ENCODE measurements at places on chromosomes 5 and 9.

DNA sequence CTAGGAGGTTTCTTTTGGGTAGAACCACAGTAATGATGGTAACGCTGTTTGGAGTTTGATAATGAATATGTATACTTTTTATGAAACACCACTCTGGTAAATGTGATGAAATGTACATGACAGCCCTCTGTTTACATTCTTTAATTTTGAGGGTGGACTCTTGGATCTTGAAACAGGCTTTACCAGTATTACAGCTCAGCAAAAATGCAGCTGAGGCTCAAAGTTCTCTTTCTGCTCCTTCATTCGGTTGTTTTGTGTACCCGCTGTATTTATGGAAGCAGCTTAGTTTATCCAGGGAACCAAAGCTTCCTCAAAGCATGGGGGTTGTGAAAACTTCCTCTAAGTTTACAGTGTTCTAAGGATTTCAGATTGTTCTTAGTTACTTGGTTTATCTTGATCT lies 11.1 kb downstream of the GAPVD1 start:
- no peak for DNase-seq

- DNase-seq: no peak
These were observed 54.5 kb downstream of the CFAP77 start for GRCh38 chr9:132464547-132464946.

- DNase-seq: no peak
These were observed 61.8 kb downstream of the PTBP3 start for GRCh38 chr9:112271466-112272098.

DNA sequence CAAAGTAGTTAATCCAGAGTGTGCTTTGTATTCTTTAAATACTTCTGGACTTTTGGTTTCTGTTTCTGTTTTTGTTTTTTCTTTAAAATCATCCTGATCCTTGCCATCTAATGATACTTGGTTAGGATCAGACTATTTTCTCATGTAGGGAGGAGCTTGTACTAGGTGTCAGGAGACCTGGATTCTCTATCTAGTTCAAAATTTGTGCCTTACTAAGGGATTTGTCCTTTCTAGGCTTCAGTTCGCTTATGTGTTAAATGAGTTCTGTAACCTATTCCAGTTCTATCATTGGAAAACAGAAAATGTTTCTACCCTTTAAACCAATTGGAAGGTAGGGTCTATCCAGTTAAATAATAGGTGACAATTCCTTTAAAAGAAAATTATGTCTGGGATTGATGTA lies 3.3 kb upstream of the MEF2C start:
- DNase-seq: no peak

GRCh38 chr5:124289130-124289529 lies 457.3 kb downstream of the ZNF608 start:
- DNase-seq: no peak

- DNase-seq: peak; percentile 33
These were observed 138.4 kb downstream of the LHFPL2 start for GRCh38 chr5:78509884-78510769.

DNA sequence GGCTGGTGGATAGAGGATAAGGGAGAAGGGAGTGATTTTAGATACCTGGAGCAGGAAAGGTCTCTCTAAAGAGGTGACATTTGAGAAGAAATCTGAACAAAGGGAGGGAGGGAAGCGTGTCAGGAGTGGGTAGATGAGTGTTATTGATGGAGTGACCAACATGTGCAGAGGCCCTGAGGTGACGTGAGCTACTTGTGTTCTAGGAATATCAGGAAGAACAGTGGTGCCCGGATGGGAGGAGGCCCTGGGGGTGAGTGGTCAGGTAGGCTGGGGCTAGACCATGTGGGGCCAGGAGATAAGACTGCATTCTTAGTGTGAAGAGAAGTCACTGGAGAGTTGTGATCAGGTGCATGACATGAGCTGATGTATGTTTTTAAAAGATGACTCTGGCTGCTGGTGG lies 256.2 kb downstream of the ARHGAP26 start:
- no peak for DNase-seq

- no peak for DNase-seq
These were observed 40.7 kb downstream of the FAM114A2 start for GRCh38 chr5:153998010-153998409.

GRCh38 chr5:132641241-132641723 lies 16.7 kb upstream of the IL13 start:
- DNase-seq: no peak

DNA sequence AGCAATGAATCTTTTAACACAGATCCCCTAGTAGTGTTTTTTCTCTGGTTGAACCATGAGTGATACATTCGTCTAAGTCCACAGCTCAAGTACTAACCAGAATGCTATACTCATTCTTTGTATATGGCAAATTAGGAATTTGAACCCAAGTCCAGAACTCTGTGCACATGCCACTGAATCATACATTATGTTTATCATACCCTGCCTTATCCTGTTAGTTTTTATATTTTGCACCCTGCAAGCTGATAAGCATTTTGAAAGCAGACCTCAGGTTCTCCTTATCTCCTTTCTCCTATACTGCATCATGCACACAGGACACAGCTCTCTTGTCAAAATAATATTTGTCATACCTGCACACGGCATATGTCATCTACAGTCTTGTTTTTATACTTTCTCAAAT lies 54.6 kb upstream of the ELL2 start:
- no peak for DNase-seq

- no peak for DNase-seq
These were observed 76.9 kb downstream of the CDH12 start for GRCh38 chr5:22776285-22776684.

DNA sequence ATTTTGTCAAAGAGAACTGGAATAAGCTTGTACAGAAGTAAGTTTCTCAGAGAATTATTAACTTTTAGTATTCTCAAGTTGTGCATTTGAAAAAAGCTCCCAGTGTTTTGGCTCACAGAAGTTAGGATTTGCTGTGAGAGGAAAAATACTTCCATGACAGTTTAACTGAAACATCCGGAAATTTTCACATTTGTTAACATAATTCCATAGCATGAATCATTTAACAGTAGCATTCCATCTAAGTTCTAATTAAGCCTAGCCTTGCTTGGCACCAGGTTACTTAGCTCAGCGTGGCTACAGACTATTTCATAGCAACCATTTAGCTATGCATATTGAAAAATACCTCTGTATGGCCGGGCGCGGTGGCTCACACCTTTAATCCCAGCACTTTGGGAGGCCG lies 90.8 kb downstream of the LNPEP start:
- no peak for DNase-seq

GRCh38 chr9:103215197-103215596 lies 220.1 kb downstream of the CYLC2 start:
- no peak for DNase-seq

DNA sequence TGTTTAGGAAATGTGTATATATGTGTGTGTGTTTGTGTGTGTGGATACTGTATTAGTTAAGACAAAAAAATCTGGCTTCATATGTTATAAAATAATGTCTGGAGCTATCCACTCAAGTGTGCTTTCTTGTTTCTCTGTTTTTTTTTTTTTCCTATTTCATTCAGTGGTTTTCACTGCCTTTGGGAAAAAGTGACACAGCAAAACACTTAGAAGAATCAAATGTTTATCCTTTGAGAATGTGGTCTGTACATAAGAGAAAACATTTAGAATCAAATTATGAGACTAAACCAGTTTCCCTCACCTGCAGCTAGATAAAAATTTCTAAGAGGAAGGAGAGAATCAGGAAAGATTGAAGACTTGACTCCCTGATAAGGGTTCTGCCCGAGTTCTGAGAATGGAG lies 8.1 kb downstream of the TMC1 start:
- DNase-seq: no peak

DNA sequence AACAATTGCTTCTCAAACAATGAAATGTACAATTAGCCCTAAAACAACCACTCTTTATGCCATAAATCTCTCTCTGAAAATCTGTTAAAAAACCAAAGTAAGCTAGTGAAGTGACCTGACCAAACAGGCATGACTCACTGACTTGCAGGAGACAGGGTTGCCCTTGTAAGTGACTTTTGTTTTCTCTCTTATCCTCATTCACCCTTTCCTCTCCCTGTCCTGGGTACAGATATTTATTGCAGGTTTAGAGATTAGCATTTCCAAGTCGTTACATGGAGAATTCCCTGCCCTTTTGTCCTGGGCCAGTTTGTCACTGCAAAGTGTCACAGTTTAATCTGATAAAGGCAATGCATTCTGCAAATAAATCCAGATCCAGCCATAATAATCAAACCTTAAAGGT lies 484.2 kb downstream of the IRX1 start:
- DNase-seq: no peak

- DNase-seq: no peak
These were observed 197.8 kb downstream of the HSPA4 start for GRCh38 chr5:133249593-133249992.

- DNase-seq: no peak
These were observed 183.1 kb downstream of the TRIO start for GRCh38 chr5:14326035-14326903.

- DNase-seq: no peak
These were observed 1.8 kb downstream of the TRIM32 start for GRCh38 chr9:116688806-116689485.

GRCh38 chr9:36129139-36129538 lies 7.4 kb upstream of the GLIPR2 start:
- no peak for DNase-seq

DNA sequence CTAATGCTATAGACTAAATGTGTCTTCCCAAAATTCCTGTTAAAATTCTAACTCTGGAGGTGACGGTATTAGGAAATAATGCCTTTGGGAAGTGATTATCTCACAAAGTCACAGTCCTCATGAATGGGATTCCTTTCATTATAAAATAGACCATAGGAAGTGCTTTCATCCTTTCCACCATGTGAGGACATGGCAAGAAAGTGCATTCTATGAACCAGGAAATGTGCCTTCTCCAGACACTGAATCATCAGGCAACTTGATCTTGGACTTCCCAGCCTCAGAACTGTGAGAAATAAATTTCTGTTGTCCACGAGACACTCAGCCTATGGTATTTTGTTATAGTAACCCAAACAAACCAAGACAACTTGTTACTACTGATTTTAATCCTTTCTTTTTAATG lies 582.4 kb upstream of the C9orf72 start:
- no peak for DNase-seq

- DNase-seq: no peak
These were observed 7.4 kb downstream of the SMARCA2 start for GRCh38 chr9:2022560-2022959.

- DNase-seq: no peak
These were observed 65.7 kb upstream of the TNFAIP8 start for GRCh38 chr5:119290161-119290569.

DNA sequence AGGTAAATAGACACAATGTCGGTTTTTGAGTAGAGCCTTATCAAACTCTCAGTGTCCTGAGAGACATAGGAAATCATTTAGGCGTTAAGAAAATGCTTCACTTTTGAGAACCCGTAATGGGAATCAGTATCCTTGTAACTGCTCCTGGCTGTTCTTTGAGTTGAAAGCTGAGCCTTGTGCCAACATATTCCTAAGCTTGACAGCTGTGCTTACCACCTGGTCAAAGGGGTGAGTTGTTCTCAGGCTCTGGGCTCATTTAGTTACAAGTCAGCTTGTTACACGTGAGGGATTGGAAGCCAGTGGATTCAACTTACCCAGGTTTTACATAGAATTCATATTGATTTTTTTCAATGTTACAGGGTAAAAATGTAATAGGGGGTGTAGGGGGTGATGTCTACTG lies 145.9 kb downstream of the GABRB2 start:
- no peak for DNase-seq

DNA sequence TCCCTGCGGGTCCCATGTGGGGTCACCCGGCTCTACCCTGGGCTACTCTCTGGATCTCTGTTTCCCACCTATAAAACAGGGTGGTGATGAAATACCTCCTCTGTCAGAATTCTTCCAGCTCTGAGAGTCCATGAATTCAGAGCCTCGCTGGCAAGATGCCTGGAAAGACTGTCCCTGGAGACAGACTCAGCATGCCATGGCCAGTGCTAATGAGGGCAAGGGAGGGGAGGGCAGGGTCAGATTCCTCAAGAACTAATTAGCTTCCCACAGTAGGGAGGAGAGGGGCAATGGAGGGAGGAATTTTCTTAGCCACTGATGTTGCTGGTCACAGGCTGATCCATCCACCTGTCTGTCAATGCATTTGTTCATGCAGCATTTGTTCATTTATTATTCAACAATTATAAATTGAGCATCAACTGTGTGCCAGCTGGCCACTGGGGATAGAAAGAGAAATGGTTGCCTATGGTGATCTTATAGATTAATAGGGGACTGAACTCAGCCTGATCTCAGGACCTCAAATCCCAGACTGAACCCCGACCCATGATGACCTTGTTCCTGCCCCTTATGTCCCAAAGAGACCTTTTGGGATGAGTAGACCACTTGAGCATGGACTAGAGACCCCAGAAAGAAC lies 4.7 kb downstream of the SYNPO start:
- DNase-seq: no peak

DNA sequence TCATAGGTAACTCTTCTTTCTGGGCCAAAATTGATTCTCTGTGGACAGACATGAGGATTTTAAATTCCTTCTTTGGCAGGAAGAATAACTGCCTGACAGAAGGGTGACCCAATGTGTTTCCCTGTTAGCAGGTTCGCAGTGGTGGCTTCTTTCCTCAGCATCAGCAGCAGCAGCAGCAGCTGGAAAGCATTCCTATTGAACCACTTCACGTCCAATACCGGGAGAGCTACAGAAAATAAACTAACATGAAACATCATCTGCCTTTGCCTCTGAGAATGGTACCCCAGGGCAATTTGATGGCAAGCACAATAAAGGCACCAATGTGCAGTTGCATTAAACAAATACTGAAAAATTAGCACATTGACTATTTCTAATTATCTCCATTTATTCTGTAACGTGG lies 214.5 kb downstream of the TMEM167A start:
- no peak for DNase-seq

DNA sequence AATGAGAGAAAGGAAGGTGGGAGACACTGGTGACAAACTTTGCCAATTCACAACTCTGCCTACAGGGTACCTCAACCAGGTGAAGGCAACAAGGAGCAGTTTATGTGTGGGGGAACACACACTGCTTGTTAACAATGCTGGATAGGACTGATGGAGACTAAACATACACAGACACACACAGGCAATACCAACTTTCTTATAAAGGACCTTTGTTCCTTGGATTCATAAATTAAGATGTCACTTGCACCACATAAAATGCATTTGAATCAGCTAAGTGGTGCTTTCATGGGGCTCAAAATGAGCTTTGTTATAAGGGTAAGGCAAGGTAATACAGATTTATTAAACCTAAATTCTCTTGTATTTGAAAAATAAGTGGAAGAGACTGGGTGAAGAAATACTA lies 4.0 kb downstream of the TSTD2 start:
- DNase-seq: no peak

DNA sequence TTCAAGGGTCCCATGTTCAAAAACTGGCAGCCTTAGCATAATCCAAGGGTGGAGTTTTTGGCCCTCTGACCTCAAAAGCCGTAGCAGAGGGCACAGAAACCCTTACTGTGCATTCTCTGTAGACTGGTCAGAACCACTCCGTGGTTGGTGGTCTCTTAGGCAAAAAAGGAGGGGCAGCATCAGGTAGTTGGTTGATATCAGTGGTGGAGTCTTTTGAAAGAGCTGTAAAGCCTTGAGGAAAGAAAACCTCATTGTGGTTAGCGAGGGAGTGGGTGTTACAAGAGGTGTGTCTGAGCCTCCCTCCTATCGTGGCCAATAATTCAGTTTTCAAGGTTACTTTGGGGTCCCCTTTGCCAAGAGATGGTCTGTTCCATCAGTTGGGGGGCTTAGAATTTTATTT lies 40.9 kb downstream of the ARHGEF28 start:
- DNase-seq: no peak

- DNase-seq: peak; percentile 53
These were observed 8.7 kb downstream of the STK10 start for GRCh38 chr5:172178991-172179989.

- DNase-seq: no peak
These were observed 67.3 kb downstream of the PDZD2 start for GRCh38 chr5:31706186-31706585.

GRCh38 chr9:2623288-2624050 lies 1.9 kb downstream of the VLDLR start:
- no peak for DNase-seq

Data from activated T-cell treated with anti-CD3 and anti-CD28 coated beads, Interleukin-2, amount 50 U/mL, for 1 hour (primary cell).